Motor neuron (in vitro differentiated cells): ENCODE measurements at places on chromosomes 16 and 17.
A peak's percentile ranks its signal among the peaks of the same experiment; 100 is the strongest.

DNA sequence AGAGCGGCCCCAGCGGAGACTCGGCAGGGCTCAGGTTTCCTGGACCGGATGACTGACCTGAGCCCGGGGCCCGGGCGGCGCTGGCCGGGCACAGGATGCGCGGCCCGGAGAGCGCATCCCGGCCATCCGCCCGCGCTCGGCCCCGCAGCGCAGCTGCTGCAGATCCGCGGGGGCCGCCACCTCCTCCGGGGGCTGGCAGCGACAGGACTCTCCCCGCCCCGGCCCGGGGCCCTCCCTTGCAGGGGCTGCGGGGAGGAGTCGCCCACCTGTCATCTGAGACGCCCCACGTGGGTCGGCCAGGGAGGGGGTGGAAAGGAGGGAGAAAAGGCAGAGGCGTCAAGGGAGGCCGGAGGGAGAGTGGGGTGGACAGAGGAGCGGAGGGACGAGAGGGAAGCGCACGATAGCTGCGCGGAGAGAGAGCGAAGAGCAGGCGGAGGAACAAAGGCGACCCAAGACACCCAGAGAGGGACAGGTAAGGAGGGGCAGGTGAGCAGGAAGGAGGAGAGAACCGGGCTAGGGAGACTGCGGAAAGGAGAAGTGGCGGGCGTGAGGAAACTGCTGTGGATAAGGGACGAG, 471 bp upstream of the PRKAR1A start:
- peak; percentile 85 for ATAC-seq

DNA sequence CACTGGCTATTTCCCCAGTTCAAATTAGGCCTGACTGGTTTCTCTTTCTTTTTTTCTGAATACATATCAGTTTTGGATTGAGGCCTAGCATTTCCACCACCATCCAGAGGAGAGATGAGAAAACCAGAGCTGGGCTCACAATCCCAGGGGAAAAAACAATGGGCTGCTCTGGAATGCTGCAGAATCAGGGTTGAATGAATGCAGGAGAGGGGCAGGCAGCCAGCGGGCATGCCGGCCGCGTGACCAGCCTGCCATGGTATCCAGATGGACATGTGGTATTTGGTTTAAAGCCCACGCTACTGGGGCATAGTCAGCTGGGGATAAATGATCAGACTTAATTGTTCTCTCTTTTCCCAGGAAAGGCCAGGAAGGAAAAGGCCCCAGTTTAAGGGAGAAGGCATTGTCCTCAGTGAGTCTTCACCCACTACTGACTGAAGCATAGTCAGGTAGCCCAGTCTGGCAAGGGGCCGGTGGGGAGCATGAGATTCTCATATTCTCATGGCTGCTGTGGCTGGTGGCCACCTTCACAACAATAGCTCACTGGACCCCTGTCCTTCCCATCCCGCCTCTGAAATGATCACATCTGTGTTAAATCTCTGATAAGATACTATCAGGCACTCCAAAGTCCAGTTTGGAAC, 38.7 kb upstream of the RHOT1 start:
- no peak for ATAC-seq

GRCh38 chr17:6497496-6498221, 53.4 kb downstream of the PIMREG start:
- peak; percentile 66 for ATAC-seq

DNA sequence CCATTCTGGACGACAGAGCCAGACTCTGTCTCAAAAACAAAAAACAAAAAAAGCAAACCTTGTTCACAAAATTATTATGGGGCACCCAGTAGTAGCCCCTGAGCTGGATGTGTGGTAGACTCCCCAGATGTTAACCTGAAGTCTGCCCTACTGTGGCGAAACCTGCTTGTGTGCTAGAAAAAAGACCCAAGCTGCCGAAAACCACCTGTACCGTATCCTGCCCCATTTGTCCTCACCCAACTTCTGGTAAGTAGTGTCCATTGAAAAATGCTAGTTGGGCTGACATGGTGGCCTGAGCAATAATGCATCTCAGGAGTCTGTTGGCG, 9.1 kb downstream of the RMI2 start:
- no peak for ATAC-seq

- no peak for ATAC-seq
Observed at GRCh38 chr17:58231641-58232040, 6.7 kb upstream of the LPO start.

DNA sequence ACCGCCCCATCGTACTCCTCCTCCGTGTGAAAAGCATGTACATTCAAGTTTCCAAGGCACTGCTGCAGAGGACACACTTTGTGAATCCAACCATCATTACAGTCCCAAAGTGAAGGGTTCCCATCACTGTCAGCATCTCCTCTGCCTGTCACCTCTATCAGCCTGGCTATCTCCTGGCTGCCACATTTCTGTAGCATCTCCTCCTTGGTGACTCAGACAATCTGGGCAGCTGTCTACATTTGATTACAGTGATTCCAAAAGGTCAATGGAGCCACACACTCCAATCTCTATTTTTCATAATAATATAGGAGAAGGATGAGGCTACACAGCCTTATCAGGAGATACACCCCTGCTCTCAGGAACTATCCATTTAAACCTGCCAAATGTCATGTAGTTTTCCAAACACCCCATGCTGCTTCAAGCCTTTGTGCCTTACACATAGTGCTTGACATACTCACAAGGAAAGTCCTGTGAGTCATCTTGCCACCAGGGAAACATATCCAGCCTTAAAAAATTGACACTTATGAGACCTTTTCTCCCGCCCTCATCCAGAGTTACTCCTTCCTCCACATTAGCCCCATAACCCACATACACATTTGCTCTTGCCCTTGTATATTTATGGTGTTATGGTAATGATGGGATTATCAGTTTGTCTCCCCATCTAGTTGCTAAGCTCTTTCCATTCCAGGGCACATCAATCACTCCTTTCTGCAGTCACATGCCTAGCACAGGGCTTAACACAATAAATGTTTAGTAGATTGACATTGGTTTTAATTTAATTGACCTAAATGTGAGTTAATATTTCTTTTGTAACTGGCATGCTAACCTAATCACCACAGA, 250.1 kb upstream of the CDH5 start:
- ATAC-seq = no peak

- peak; percentile 94 for ATAC-seq
Observed at GRCh38 chr17:42754782-42755181, 6.2 kb upstream of the RAMP2 start.

GRCh38 chr17:2946144-2946543, 117.3 kb downstream of the OR1D5 start:
- no peak for ATAC-seq

DNA sequence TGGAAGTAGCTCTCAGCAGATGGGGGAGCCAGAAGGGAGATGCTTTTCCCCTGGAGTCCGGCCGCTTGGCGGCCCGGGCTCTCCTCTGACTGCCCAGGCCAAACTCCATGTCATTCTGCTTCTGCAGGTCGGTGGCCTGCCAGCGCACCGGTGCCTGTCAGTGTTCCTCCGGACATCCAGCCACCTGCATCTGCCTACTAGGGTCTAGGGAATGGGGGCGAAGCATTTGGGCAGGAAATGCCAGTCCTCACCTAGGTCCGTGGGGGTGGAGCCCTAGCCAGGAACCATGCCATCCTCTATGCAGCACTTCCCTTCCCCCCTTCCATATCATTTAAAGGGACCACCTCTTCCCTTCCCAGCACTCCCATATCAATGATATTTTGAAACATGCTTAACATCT, 34.2 kb downstream of the GJC1 start:
- ATAC-seq = no peak

GRCh38 chr17:79619196-79619595, 8.3 kb upstream of the RBFOX3 start:
- ATAC-seq = no peak

DNA sequence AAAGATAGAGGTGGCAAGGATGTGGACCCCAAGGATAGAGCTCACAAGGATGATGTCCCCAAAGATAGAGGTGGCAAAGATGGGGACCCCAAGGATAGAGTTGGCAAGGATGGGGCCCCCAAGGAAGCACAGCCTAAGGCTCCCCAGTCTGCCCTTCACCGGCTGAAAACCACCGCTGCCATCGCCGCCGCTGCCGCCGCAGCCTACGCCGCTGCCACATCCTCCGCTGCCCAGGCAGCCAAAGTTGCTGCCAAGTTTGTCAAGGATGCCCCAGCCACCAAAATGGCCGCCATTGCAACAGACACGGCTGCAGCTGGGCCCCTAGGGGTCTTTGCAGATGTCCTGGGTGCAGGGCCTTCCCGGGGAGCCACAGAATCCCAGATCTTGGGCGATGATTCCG, 19.9 kb downstream of the C16orf96 start:
- ATAC-seq = no peak

DNA sequence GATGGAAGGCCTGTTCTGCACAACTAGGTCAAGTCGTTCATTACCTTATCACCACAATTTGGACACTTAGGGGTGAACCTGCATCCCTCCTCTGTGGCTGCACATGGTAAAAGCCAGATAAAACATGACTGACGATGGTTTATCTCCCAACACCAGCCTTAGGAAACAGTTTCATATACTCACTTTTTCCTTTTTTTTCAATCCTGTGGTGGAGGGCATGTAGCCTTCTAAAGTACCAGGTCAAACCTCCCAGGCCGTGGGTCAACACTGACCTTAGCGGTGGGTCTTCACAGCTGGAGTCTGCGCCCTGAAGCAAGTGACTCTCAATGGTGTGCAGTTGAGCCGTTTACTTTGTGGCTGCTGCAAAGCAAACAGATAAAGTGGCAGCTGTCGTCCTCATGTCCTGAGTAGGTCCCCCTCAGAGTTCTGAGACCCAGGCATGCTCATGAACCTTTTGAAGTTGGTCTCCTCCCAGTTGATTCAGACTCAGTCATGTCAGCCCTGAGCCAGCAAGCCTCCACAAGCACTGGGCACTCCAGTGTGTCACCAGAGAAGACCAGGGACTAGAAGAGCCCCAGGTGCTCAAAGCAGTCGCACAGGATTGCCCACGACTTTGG, 5.9 kb downstream of the FAHD1 start:
- no peak for ATAC-seq

GRCh38 chr16:30478766-30479478, 6.4 kb downstream of the ITGAL start:
- no peak for ATAC-seq

- peak; percentile 74 for ATAC-seq
Observed at GRCh38 chr16:63461248-63461841, 1425.1 kb upstream of the CDH8 start.

DNA sequence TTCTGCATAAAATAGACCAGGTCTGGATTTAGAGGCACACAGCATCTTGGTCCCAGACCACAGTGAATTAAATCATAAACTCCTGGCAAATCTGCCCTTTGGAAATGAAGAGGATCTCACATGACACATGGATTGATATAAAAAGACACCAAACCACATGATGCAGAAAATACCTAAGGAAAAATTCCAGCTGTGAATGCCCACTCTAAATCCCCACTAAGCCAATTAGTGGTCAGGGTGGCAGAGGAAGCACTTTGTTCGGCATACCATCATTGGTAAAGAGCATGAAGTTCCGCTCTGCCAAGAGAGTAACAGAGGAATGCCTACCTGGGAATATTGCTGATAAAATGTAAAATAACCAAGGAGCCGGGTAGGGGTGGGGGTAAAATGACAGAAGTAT, 32.4 kb upstream of the NOL11 start:
- ATAC-seq = no peak

DNA sequence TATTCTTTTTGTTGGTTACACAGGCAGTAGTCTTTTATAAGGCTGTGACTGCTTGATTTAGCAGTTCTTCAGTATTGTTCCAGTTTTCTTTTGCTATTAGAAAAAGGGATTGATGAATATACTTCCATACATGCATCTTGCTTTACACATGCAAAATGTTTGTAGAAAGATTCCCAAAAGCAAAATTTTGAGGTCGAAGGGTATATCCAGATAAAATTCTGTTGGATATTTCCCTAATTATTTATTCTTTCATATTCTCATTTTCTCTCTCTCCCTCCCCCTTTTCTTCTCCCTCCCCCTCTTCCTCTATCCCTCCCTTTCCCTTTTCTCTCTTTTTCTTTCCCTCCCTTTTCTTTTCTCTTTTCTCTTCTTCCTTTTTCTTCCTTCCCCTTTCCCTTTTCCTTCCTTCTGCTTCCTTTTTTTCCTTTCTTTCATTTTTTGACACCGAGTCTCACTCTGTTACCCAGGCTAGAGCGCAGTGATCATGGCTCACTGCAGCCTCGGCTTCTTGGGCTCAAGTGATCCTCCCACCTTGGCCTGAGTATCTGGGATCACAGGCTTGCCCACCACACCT, 46.9 kb upstream of the ADCY7 start:
- no peak for ATAC-seq

- no peak for ATAC-seq
Observed at GRCh38 chr17:49887744-49888360, 40.0 kb upstream of the TAC4 start.

- no peak for ATAC-seq
Observed at GRCh38 chr16:56357241-56357764, 68.0 kb downstream of the AMFR start.

DNA sequence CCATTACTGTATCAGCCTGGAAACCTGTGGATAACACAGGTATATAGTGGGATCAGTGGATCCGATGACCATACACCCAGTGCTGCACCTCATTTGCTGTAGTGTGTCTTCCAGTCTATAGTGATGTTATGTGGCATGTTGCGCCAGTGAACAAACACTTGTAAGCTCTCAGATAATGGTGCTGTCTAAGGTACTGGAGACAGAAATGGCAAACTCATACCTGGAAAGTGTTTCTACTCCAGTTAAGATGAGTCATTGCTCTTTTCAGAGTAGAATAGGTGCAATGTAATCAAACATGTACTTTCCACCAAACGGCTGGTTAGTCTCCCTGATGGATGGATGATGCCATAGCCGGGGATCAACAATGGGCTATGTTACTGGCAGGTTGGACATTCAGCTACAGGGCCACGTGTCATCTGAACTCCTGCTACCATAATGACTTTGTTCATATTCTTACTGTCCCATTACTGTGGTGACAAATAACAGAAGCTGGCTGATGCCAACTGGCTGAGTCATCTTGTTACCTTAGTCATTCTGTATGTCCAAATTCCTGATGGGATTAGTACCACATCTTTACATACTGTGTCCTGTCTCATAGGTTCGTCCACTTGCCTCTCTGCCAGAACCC, 6.3 kb downstream of the CCL11 start:
- no peak for ATAC-seq

DNA sequence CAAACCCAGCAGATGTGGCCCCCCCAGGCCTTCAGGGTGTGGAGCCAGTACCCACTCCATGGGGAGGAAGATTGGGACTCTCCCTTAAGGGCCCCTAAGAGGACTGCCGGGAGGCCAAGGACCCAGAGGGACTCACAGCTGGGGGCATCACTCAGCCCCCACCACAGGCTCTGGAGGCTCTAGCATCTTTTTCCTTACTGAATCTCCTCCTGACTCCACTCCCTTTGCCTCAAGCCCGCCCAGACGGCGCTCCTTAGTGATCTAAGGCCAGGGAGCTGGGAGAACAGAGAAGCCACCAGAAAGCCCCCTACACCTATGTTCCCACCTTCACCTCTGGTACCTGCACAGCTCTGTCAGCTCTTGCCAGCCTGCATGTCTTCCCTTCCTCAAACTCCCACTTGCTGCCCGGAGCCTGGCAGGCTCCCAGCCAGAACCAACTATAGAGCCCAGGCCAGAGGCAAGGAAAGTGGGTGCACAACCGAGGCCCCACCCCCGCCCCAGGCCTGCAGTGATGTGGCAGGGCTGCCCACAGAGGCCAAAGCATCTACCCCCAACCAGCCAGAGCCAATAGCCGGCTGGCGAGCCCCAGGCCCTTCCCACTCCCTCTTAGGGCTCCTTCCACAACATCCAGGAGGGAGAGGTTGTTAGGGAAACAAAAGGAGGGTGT, 22.3 kb upstream of the MPO start:
- ATAC-seq = no peak
